ENCODE measurements at places on chromosomes 12 and 14.

- DNase-seq: no peak
Measured at GRCh38 chr12:124278389-124279101, 16.3 kb upstream of the RFLNA start.

DNA sequence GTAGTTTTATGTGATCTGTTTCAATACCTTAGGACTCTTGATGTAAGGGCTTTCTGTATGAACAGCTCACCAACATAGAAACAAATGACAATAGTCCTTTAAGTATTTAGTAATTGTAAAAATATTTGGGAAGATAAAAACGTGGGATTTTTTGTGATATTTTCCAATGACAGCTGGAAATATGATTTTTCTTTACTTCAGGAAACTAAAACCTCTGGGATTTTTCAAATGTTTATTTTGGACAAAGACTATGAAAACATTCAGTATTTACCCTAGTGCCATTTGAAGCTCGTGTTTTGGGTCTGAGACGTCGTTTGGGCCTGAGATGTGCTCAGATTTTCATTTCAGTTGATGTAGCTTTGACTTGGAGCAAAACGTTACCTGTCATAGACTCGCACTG lies 240.0 kb downstream of the BMP4 start:
- DNase-seq: no peak

DNA sequence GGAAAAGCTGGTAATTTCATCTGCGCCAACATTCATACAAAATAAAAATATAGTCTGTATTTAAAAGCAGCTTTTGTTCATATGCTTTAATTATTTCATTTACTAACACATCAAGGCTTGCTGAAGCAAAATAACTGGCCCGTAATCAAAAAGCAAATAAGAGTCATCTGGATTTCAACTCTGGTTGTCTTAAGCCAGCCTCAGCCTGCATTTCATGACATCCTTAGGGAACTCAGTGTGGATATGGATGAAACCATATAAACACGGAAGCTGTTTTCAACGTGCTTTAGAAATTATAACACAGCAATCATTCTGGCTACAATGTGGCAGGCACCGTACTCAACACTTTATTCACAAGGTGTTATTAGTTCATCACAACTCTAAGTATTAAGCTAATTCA lies 852 bp downstream of the COX16 start:
- no peak for DNase-seq

- DNase-seq: no peak
Measured at GRCh38 chr12:106001837-106002218, 136.9 kb downstream of the NUAK1 start.

- DNase-seq: no peak
Measured at GRCh38 chr12:10179776-10180181, 947 bp downstream of the TMEM52B start.

DNA sequence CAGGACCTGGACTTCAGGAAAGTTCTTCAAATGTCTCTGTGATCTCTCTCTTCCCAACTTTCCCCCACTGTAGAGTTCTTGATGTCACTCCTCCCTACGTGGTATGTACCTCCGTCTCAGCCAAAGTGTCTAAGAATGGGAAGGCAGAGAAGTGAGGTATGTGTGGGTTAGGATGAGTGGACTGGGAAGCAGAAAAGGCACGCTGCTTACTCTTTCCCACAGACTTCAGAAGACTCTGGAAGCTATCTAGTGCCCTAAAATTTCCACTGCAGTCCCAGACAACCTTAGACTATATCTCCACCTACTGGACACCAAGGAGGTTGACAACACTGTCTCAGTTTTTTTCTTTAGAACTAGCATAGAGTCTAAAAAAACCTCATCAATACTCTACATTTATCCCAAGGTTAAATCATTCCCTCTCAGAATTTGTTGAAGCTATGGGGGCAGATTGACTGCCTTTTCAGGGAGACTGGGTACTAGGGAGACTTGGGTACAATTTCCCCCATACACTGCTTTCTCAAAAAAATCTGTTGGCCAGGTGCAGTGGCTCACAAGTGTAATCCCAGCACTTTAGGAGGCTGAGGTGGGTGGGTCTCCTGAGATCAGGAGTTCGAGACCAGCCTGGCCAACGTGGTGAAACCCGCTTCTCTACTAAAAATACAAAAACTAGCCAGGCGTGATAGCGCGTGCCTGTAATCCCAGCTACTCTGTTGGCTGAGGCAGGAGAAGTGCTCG lies 20.6 kb upstream of the ITGA5 start:
- no peak for DNase-seq

- DNase-seq: no peak
Measured at GRCh38 chr12:99455350-99456035, 192.1 kb upstream of the GARIN6 start.

- no peak for DNase-seq
Measured at GRCh38 chr14:33376510-33376909, 437.8 kb downstream of the NPAS3 start.

GRCh38 chr14:22122227-22122818 lies 448.7 kb upstream of the OR4E1 start:
- no peak for DNase-seq

DNA sequence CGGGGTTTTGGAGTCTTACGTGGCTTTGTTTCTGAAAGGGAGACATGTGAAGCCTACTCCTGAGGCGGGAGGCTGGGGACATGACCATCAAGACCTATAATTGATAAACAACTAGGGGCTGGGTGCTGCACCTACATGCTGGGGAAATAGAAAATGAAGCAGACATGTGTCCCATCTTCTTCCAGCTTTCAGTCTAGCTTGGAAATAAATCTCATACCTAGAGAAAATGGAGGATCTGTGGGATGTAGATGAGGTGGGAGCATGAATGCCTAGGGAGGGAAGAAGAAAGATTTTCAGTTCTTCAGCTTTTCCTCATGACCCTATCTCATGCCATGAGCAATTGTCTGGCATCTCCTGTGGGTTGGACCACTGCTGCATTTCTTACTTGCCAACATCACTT lies 22.1 kb downstream of the EMP1 start:
- DNase-seq: no peak
